Upper lobe of right lung (tissue), 1 donor: ENCODE measurements at places on chromosomes 16 and 17. TPM values are rescaled to one million over a fixed set of nuclear protein-coding genes. Genes with fewer than 3 reads are reported as not detected.

Gene CRHR1
- not detected for total RNA-seq

Gene ZNF747
- 11.5 TPM for total RNA-seq

Gene CYB5D1
- 7.2 TPM for total RNA-seq

Gene CENPV
- total RNA-seq, result 10.4 TPM

Gene HNF1B
- total RNA-seq, result 19.8 TPM

Gene PRRT2
- total RNA-seq, result 2.7 TPM

Gene FOXF1
- 46.4 TPM for total RNA-seq

- no peak for DNase-seq
Measured at GRCh38 chr17:43412166-43412565, 13.4 kb downstream of the ARL4D start.

- no peak for DNase-seq
Measured at GRCh38 chr17:73686126-73686525, 41.9 kb upstream of the SDK2 start.

DNA sequence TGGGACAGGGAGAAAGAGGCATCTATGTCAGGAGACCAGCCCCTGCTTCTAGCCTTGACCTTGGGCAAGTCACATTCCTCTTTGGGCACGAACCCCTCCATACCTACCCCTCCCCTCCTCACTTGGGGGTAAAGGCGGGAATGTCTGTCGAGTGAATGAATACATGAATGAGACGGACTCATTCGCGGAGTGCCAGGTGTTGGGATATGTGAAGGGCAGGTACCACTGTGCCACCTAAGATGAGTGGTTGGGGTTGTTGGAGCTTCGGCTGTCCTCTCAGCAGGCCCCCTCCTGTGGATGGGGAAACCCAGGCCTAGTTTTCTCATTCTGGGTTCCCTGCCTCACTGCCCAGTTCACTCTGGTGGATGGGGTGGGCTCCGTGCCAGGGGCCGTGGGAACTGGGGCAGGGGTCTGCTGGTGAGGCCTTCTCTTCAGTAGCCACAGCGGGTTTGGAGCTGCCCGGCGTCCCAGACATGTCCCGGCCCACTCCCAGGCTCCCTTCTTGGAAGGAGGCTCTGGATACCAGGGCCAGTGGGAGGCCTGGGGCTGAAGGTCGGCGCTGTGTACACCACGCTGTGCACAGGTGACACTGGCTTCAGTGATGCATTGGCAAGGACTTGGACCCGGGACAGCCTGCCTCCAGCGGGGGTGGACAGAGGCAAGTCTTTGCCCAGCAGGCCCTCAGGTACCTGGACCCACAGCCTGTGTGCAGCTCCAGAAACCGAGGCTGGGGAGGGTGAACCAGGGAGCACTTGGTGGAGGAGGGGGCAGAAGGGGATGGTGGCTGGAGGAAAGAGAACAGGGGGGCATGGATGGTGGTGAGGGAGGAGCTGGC, 5.6 kb downstream of the GLIS2 start:
- DNase-seq, result no peak

DNA sequence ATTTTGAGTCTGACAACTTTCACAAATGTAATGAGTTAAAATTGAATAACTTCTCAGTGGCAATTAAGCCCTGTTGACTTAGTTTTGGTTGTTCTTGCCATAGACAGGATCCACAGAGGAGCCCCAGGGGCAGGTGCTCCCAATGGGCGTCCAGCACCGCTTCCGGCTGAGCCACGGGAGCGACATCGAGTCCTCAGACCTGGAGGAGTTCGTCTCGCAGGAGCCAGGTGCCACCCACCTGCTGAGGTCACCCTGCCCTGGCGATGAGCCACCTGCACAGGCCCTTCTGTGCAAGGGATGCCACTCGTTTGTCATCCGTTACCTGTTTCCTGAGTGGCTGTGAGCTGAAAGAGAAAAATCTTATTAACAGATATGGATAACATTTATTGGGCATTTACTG, 10.7 kb downstream of the CCDC40 start:
- DNase-seq, result no peak

DNA sequence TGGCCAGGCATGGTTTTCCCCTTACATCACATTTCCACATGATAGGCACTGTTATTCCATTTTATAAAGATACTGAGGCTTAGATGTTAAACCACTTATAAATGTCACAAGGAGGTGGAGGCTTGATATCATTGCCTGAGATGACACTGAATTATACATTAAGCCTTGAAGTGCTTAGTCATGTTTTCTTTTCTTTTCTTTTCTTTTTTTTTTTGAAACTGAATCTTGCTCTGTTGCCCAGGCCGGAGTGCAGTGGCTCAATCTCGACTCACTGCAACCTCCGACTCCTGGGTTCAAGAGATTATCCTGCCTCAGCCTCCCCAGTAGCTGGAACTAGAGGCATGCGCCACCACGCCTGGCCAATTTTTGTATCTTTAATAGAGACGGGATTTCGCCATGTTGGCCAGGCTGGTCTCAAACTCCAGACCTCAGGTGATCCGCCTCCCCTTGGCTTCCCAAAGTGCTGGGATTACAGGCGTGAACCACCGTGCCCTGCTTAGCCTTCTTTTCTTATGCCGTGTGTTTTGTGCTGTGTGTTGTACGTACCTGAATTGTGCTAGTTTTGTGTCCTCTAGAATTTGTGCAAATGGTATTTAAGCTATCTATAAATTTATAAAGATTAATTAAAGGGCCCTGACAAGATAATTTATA, 1.2 kb downstream of the DNAJA3 start:
- DNase-seq, result no peak

- DNase-seq, result no peak
Measured at GRCh38 chr16:11386791-11387546, 41.7 kb downstream of the RMI2 start.

GRCh38 chr16:10253409-10253808, 71.2 kb upstream of the GRIN2A start:
- DNase-seq, result no peak

DNA sequence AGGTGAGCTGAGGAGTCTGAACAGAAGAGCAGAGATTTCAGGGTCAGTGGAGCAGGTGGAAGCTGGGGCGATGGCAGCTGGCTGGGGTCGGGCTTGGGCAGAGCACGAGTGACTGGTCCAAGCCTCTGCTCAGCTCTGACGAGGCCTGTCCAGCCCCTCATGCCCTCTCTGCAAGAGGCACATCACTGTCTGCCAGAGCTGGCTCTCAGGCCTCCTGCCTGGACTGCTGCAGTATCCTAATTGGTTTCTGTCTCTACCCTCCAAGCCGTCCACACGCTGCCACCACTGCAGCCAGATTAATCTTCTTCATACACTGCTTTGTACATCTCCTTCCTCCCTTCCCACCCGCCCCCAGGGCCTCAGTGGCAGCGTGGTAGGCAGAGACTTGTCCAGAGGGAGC, 25.4 kb downstream of the CACNA1G start:
- no peak for DNase-seq

DNA sequence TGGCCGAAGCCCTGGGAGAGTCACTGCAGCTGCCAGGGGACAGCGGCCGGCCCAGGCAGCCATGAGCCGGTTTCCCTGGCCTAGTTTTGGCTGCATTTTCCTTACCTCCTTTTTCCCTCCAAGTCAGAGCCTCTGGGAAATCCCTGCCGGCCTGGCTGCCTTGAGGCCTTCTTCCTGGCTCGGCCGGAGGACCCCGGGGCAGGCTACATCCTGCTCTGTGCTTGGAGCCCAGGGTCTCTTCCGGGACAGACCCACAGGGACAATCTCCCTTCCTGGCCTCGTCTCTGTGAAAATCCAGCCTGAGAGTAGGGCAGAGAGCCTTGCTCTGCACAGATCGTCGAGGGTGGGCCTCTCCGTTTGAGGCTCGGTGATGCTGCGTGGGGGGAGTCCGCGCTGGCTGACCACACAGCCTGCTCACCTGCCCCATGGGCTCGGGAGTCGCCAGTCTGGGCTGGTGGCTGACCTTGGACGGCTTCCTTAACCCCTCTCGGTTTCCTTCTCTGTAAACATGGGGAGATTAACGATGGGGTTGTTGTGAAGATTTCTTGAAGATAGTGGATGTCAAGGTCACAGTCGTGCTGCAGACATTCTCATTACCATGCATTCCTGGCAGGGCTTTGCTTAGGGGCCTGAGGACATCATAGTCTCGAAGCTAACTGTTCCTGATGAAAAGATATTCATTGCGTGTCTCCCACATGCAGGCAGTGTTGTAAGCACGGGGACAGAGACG, 34.8 kb upstream of the CIBAR2 start:
- no peak for DNase-seq

DNA sequence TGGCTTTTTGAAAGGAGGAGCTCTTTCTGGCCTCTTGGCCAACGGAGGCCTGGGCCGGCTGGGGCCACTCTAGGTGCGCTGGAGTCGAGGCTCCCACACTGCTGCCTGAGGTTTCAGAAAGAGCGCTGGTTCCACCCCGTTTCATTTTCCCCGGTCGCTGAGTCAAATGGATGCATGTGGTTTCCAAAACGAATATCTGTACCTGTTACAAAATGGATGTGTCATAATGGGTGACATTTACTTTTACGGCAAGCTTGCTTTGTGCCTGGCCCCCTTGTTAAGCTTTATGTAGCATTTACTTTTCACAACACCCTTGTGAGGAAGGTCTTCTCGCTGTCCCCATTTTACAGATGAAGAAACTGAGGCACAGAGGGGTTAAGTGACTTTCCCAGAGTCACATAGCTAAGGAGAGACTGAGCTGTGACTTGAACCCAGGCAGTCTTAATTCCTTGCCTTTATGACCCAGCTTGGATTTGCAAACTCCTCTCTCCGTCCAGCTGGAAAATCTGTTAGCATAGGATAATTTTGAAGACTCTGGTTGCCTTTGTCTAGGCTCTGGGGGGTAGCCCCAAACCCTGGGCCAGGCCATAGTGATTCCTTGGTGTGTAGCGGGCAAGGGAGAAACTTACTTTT, 10.6 kb downstream of the KSR1 start:
- DNase-seq, result peak; percentile 73

- DNase-seq, result no peak
Measured at GRCh38 chr16:25258861-25259179, 1.2 kb upstream of the ZKSCAN2 start.

- DNase-seq, result no peak
Measured at GRCh38 chr16:10741844-10742243, 1.8 kb upstream of the NUBP1 start.

GRCh38 chr16:78506367-78507193, 407.1 kb downstream of the WWOX start:
- DNase-seq, result no peak

DNA sequence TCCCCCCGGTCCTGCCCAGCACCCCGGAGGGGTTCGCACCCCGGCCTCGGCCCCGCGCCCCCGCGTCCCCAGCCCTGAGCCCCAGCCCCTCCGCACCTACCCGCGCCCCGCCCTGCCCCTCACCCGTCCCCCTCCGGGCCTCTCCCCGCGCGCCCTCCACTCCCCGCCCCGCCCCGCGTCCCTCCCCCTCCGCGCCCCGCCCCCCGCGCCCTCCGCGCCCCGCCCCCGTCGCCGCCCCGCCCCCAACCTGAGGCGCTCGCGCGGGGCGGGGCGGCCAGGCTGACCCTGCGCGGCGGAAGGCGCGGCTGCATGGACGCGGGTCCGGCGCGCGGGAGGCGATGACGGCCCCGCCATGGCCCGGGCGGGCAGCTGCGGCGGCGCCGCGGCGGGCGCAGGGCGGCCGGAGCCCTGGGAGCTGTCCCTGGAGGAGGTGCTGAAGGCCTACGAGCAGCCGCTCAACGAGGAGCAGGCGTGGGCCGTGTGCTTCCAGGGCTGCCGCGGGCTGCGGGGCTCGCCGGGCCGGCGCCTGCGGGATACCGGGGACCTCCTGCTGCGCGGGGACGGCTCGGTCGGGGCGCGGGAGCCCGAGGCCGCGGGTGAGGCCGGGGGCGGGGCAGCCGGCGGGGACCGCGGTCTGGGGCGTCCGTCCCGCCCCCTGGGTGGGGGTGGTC, at the start of gene SPIRE2:
TSS of gene SPIRE2 (plus strand) at position 277 of the 671 bp plus-strand sequence. CDS start at position 353, 76 bp downstream.
- DNase-seq, result peak; percentile 88

GRCh38 chr17:8101721-8102120, 14.2 kb upstream of the ALOX12B start:
- DNase-seq, result no peak

GRCh38 chr16:57284209-57284951, at the start of gene PLLP:
PLLP (minus strand) TSS chr16:57284672; CDS start chr16:57284540, 132 bp downstream.
- DNase-seq, result peak; percentile 85

DNA sequence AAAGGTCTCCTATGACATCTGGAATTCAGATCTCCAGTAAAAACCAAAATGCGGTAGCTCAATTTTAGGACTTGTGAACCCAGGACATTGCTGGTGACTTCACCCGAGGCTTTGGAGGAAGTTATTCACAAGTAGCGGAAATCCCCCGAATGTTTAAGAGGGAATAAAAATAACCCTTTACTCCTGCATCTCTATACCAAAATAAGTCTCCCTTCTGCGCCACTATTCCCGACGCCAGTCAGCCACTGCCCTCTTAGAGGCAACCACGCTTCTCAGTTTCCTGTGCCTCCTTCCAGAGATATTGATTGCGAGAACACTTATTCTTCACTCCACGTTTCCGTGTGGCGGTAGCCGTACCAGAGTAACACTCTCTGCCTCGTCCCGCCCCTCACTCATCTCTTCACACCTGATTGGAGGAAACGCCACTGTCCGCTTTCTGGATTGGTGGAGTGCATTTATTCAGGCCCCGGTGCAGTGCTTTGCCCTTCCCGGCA, 27.4 kb downstream of the EMP2 start:
- DNase-seq, result peak; percentile 68

DNA sequence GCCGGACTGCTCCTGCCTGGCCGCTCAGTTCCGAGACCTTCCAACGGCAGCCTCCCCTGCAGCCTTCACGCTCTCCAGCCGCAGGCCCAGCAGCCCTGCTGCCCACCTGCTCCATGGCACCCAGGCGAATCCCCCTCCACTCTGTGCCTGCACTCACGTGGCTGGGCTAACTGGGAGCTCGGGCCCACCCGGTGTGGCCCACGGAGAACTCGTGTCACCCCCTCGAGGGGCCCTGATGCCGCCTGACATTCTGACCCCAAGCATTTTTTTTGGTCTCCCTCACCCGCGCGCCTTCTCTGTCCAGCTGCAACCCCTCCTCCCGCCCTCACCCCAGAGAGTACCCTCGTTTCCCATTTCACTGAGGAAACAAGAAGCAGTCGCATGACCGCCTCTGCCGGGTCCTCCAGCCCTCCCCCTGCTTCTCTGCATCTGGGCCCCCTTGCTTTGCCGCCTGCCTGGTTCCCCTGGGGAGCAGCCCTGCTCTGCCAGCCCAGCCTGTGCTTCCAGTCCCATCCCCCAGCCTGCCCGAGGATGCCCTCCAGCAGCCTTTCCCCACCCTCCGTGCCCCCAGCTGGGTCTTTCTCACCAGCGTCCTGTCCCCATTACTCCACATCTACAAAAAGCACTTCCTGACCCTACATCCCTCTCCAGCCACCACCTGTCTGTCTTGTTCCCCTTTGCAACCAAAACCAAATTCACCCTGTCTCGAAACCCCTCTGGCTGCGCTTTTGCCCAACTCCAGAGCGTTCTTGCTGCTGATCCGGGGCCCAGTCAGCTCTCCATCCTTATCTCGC, 146.4 kb upstream of the CHMP6 start:
- DNase-seq, result peak; percentile 53

- peak; percentile 78 for DNase-seq
Measured at GRCh38 chr17:19238167-19238505, 970 bp downstream of the EPN2 start.

DNA sequence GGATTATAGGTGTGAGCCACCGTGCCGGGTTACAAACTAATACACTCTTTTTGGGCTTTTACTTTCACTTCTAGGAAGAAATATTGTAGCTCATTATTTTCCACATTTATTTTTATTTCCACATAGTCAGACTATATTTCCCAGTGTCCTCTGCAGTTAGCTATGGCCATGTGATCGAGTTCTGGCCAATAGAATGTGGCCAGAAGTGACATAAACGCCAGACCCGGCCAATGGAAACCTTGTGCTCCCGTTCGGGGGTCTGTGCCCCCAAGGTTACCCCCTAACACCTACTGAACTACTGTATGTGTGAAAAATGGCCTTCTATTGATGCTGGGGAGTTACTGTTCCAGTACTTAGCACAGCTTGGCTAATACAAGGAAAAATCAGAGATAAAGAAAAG, 13.2 kb upstream of the RPTOR start:
- no peak for DNase-seq
